ENCODE measurements at places on chromosomes 5 and 9.

- no peaks in the 10 kb centered on the region for H3K4me1 ChIP-seq
- no peaks in the 10 kb centered on the region for H3K27me3 ChIP-seq
- H3K4me3 ChIP-seq = no peak overlapping the region
Measured at GRCh38 chr5:8034852-8035251, 165.9 kb downstream of the MTRR start.

DNA sequence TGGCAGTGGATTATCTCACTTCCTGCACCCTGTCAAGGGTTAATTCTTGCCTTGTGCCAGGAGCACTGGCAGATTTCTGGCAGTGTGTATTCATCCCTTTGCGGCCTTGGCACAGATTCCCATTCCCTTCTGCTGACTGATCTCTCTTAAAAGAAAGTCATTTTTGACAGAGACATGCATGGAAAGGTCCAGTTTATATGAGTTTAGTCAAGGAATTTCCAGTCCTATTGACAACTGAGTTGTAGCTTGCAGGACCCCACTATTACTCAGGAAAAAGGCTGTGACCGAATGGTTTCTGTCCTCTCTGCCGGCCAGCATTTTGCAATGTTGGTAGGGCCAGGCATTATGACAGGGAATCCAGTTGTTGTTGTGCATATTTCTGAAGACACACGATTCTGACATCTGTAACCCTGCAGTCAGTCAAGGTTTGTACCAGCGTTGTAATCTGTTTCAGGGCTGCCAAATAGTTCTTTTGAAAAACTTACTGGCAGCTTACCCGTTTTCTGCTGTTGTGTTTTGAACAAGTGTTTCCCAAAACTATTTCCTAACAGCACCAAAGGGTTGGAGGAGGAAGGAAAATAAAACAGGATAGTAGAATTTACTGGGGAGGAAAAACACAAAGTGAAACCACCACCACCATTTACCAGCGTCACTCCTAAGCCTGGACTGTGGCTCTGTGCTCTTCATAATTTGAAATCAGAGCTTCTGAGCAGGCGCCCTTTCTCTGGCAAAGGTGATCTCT is 243.4 kb upstream of the KLF4 start:
- DNase-seq = peak; percentile 60
- H3K4me3 ChIP-seq = peak overlapping the region; percentile 80
- H3K4me1 ChIP-seq = peaks cover 67% of the 10 kb centered on the region
- H3K36me3 ChIP-seq = 0 out of 2 replicates have a peak, but pooled peaks cover 4% of the 10 kb centered on the region

DNA sequence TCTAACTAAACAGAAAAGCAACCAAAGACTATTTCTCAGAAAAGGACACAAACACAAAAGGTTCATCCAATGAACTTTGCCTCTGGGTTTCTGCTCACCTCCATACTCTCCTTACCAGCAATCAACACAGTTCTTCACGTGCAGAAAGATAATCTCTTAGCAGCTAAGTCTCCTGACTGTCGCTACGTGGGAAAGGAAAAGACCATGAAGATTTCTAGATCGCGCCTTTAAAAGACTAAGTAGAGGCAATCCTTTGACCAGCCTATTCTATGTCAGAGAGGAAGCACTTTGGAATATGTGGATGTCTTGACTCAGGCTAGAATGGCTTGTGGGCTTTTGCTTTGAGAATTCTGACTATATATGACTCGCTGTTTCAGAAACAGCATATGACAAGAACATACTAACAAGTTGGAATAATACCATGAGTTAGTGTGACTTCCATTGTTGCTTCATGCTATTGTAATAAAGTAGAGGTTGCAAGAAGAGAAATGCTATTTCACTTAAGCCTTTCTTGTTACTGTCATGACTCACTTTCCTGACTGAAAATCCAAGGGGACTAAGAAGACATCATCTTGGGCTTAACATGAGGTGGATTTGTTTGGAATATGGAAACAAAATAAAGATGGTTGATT is 339.5 kb upstream of the RFX3 start:
- H3K27me3 ChIP-seq = no peaks in the 10 kb centered on the region
- H3K36me3 ChIP-seq = peaks cover 35% of the 10 kb centered on the region
- peak; percentile 62 for DNase-seq
- H3K4me3 ChIP-seq = no peak overlapping the region

- peaks cover 38% of the 10 kb centered on the region for H3K4me1 ChIP-seq
- no peaks in the 10 kb centered on the region for H3K36me3 ChIP-seq
- DNase-seq = peak; percentile 64
- peaks cover 32% of the 10 kb centered on the region for H3K27me3 ChIP-seq
- H3K27ac ChIP-seq = peak overlapping the region; percentile 27
- no peak overlapping the region for H3K4me3 ChIP-seq
Measured at GRCh38 chr5:139982157-139982974, 60.7 kb downstream of the NRG2 start.

DNA sequence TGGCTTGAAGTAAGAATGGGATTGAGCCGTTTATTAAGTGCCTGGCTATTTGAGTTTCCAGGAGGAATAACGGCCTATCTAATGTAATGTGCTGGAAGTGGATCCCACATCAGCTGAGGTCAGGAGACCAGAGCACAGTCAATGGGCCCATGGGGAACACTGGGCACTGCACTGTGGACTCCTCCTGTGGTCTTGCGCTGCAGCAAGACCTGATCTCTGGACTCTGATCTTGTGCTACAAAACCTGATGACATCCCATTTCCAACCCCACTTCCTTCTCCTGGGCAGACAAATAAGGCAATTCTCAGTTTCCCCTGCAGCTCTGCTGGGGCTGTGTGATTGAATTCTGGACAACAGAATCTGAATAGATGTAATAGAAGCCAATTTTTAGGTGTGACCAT is 151.7 kb upstream of the ADCY2 start:
- H3K4me3 ChIP-seq = no peak overlapping the region
- H3K27me3 ChIP-seq = peaks cover 4% of the 10 kb centered on the region
- no peak for DNase-seq
- H3K27ac ChIP-seq = no peak overlapping the region
- H3K36me3 ChIP-seq = no peaks in the 10 kb centered on the region

GRCh38 chr5:112346411-112347044 is 72.5 kb downstream of the EPB41L4A start:
- H3K4me3 ChIP-seq = no peak overlapping the region
- DNase-seq = no peak
- no peaks in the 10 kb centered on the region for H3K36me3 ChIP-seq
- H3K27me3 ChIP-seq = no peaks in the 10 kb centered on the region

DNA sequence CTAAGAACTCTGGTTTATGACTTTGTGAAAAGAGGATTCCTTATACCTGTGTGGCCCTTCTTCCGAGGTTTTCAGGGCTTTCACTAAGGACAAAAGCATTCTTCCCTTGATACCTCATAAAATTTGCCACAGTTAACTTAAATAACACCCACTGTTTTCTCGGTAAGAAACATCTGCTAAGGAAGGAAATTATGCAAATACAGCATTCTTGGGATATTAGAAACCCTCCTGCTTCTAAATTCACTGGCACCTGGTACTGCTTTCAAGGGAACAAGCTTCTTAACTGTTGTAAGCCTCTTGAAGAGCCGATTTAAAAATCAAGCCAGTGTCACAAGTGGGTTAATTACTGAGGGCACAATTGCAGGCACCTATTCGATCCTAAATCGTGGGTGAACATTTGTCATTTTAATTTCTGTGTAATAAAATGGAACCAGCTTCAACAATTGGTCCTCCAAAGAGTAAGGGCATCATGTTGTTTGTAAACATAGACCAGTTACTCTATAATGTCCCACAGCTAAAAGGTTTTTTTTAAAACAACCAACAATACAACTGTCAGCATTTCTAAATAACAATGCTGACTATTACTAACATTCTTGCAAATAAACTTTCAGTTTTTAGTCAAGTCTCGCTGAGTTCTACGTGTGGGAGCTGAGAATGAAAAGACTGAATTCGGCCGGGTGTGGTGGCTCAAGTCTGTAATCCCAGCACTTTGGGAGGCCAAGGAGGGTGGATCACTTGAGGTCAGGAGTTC is 26.6 kb downstream of the AK3 start:
- no peak overlapping the region for H3K4me3 ChIP-seq
- no peak for DNase-seq
- no peaks in the 10 kb centered on the region for H3K4me1 ChIP-seq
- H3K36me3 ChIP-seq = peaks cover 13% of the 10 kb centered on the region
- no peak overlapping the region for H3K27ac ChIP-seq

GRCh38 chr9:107309271-107309670 is 26.2 kb downstream of the RAD23B start:
- no peak for DNase-seq
- H3K4me1 ChIP-seq = peaks cover 42% of the 10 kb centered on the region
- H3K27ac ChIP-seq = no peak overlapping the region
- peaks cover 64% of the 10 kb centered on the region for H3K36me3 ChIP-seq

DNA sequence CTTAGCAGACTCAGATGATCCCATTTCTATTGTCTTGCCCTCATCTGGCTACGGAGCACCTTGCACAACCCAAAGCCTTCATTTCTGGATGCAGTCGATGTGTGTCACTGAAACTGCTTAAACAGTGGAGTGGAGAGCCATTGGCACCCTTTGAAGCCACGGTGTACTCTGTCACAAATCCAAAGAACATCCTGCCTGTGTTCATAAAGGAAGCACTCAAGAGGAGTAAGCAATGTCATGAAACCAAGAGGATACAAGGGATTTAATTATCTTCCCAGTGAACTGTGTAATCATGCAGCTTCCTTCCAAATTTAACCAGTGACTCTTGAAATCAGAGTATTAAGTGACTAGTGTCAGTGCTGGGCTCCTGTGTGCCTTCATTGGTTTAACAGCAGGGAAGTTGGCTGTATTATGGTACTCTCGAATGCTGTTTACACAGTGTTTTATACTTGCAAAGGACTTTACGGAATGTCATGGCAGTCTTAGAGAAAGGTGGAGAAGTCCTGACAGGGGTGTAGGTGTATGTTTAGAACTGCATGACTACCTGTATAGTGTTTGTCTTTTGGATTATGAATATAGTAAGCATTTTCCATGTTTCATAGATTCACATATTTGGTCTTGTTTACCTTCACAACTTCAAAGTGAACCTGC is 41.9 kb downstream of the CD180 start:
- H3K27me3 ChIP-seq = no peaks in the 10 kb centered on the region
- no peak overlapping the region for H3K4me3 ChIP-seq
- H3K4me1 ChIP-seq = no peaks in the 10 kb centered on the region
- H3K36me3 ChIP-seq = no peaks in the 10 kb centered on the region
- H3K27ac ChIP-seq = no peak overlapping the region

- no peaks in the 10 kb centered on the region for H3K36me3 ChIP-seq
- 0 out of 2 replicates have a peak, but pooled peaks cover 2% of the 10 kb centered on the region for H3K27me3 ChIP-seq
- H3K27ac ChIP-seq = no peak overlapping the region
- no peak for DNase-seq
- H3K4me3 ChIP-seq = no peak overlapping the region
Measured at GRCh38 chr9:90290716-90291485, 351.7 kb downstream of the DIRAS2 start.
